ENCODE measurements at places on chromosomes 2 and 18. TPM values are rescaled to one million over a fixed set of nuclear protein-coding genes. Genes with fewer than 3 reads are reported as not detected.

The GREB1L gene
- not detected for total RNA-seq

The PDE11A gene
- under 0.01 TPM for total RNA-seq

The DYNAP gene
- not detected for total RNA-seq

The LINC00305 gene
- total RNA-seq: not detected

The MSTN gene
- total RNA-seq: not detected

The ATG9A gene
- total RNA-seq: 56.8 TPM

The SMYD1 gene
- not detected for total RNA-seq

The ADRA2B gene
- total RNA-seq: under 0.01 TPM

The NTSR2 gene
- total RNA-seq: not detected

The ANKRD53 gene
- 1.9 TPM for total RNA-seq

The ATRAID gene
- total RNA-seq: 131 TPM

The KCNJ13 gene
- not detected for total RNA-seq

The FAM237A gene
- total RNA-seq: not detected

The ZBTB7C gene
- total RNA-seq: not detected

The MAB21L4 gene
- not detected for total RNA-seq

The SMPD4 gene
- 31.0 TPM for total RNA-seq

Measured in hematopoietic multipotent progenitor cell (in vitro differentiated cells).